Natural killer cell (primary cell): ENCODE measurements at places on chromosomes 6 and 20.

- DNase-seq: no peak
Measured at GRCh38 chr20:63854766-63855362, 6.4 kb upstream of the ABHD16B start.

GRCh38 chr6:150256618-150257272, 112.1 kb upstream of the IYD start:
- DNase-seq: no peak

DNA sequence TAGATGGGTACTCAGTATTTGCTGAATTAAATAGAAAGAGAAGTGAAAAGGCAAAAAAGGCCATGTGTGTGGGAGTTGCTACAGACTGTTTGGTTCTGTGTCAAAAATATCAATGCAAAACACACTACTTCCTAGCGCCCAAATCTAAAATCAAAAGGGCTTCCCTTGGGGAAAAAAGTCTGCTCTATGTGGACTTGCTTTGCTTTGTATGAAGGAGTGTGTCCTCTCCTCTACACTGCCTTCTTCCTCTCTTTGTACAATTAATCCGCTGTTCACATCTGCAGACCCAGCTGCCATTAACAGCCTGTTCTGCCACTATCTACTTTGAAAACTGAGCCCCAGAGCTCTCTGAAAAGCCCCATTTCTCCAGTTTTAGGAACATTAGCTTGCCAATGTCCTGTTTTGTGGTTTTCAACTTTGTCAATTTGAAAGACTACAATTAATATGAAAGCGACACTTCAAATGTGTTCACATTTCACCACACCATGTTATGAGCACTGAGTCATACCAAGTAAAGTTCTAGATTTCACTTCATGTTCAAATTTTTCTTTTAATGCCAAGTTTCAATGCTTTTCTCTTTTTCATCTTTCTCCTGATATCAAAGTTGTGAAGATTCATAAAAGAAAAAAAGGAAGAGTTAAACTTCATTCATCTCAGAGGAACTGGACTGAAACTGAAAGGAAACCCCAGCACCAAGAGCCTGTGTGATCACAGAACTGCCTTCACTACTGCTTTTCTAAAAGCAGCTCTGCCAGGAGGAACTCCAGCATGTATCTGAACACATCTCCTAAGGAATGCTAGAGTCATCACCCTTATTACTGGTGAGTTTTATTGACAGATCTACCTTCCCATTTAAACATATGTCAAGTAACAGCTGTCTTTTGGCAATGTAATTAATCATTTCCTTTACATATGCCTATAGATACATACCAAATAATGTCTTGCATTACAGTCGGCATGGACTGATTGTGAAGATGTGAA, 102.6 kb downstream of the KIF13A start:
- DNase-seq: no peak

DNA sequence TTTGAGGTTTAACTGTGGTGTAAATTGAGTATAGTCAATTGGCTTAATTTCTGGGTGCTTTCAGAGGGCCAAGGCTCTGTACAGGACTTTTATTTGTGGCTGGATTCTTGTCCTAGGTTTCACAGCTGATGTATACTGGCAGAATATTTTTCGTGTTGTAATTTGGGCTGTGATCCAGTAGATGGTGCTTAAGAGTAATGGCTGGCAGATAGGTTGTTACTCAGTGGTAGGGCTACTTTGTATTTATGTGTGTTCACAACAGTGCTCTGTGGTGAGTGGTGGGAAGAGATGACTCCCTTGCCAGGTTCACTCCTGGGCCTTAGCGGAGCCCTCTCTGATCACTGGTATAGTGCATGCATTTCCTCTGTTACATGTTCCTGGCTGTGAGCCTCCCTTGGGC, 34.5 kb upstream of the FERMT1 start:
- no peak for DNase-seq

DNA sequence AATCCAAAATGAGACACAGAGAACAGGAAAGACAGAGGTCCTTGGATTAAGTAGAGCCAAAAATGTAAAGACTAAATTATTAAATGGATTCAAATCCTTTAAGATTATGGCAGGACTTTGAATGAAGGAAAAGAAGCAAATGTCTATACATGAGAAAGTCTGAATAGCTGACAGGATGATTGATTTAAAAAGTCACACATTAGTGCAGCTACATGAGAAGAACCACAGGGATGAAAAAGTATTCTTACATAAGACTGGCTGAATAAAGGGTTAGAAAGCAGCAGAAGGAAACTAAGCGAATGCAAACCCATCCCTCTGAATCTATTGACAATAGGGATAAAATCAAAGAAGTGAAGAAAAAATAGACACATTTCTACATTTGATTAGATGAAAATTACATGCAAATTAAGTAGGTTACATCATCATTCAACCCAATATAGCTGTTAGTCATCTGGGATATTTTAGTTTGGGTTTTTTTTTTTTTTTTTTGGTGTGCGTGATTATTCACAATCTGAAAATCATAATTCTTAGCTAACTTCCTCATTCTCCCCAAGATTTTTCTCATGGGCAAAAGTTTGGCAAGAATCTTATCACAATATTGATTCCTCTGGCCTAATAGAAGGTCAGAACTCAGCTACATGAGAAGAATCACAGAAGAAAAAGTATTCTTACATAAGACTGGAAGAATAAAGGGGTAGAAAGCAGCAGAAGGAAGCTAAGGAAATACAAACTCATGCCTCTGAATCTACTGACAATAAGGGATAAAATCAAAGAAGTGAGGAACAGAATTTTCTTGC, 845.4 kb downstream of the HACE1 start:
- no peak for DNase-seq

GRCh38 chr6:132525866-132526265, 12.2 kb upstream of the TAAR9 start:
- no peak for DNase-seq

DNA sequence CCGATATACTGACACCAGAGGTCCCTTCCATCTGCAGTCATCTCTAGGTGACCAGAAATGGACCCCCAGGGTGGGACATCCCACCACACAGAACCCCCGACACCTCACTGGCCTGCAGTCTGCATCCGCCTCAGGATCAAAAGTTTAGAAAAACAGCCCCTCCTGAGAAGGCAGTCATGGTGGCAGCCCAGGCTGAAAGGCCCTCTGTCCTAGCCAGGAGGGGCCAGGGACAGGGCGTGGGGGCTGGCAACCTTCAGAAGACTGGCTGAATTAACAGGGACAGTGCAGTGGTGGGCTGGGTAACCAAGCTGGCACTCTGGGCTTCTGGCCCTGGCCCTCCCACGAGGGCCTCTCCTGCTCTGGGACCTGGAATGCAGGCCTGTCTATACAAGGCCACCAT, 34.3 kb upstream of the MDFI start:
- no peak for DNase-seq

GRCh38 chr20:62776692-62777527, 19.4 kb upstream of the MRGBP start:
- DNase-seq: no peak

DNA sequence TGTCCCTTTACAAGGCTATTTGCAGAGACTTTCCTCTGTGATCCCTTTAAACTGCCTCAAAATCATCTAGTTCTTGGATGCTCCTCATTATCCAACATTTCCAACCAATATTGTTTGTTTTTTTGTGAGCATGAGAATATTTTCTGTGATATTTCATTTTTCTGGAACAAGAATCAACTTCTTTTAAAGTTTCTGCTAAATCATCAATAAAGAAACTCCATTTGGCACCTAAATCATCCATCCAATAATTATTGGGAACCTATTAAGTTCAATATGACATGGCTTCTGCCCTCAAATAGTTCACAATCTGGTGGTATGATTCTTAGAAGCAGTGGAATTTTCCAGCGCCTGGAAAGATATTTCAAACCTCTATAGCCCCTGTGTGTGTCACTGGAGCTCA, 207.6 kb downstream of the ISM1 start:
- no peak for DNase-seq

DNA sequence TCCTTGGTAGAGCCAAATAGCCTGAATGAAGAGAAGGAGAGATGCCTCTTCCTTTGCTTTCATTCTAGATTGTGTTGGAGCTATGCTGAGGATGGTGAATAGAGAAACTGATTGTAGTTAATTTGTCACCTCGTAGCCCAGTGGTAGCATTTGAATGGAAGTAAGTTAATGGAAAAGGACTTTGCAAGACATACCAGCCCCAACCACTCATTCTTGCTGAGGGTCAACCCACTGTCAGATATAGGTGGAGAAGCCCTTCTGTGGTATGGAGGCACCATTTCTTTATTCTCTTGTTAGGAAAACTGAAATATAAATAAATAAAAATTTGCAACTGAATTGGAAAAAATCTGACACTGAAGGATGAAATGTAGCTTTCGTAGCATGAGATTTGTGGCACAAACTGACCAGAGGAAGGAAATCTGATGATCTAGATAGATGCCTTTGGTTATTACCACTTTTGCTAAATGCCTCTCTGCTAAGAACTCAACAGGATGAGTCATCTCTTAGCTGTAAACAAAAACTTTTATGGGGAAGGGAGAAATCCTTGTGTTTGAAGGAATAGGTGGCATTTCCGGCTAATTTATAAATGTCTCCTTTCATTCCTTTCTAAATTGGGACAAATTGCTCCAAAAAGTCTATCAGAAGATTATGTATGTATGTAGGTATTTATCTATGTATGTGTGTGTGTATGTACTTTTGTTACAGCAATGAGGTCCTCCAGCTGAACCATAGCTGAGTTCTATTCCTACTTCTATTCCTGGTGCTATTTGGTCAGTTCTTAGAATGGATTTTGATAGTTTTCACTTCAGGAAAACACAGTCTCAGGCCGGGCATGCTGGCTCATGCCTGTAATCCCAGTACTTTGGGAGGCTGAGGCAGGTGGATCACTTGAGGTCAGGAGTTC, 76.5 kb upstream of the SUPT3H start:
- DNase-seq: no peak

DNA sequence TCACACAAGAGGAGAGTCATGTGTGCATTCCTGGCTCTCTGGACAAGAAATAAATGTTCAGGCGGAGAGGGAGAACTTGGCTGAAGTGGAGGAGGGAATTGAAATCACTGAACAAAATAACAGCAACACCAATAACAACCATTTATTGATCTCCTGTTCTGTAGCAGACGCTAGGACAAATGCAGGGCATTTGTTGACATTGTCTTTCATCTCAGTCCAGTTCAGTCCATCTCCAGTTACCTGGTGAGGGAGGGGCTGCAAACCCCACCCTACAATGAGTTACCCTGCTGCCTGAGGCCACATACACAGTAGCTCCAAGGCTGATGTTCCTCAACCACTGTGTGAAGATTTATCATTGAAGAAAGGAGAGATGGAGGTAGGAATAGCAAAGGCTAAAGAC, 27.3 kb downstream of the UNC5CL start:
- no peak for DNase-seq

DNA sequence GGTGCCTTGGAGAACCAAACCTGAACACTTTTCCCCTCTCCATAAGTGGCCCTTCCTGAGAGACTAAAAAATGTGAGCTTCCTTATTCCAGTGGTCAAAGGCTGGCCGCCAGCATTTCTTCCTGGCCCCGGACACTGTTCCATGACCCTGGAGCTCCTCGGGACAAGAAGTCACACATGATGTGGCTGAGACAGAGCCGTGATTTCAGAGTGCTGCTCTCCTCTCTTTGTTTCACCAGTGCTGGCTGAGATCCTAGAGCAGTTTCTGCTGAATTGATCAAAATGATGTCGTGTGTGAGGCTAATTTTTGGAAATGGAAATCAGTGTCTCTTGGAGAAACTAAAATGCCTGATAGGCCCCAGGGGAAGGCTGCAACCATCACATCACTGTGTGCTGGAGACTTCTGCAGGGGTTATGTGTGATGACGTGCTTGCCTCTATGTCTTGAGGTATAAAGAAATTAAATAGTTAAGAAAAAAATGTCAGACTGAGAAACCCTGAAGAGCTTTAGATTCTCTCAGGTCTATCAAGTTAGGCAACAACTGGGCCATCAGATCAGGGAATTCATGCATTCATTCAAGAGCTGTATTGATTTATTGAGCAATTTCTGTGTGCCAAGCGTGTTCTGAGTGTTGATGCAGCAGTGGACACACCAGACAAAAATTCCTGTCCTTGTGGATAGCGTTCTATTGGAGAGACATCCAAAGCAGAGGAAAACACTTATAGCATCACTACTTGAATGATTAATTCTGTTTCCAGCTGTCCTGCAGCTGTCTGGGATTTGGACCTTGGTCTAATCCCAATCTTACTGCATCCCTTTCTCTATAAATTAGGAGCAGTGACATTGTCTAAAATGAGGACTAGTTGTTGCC, 72.7 kb upstream of the CCN6 start:
- no peak for DNase-seq

GRCh38 chr6:15356179-15356578, 110.3 kb downstream of the JARID2 start:
- no peak for DNase-seq

DNA sequence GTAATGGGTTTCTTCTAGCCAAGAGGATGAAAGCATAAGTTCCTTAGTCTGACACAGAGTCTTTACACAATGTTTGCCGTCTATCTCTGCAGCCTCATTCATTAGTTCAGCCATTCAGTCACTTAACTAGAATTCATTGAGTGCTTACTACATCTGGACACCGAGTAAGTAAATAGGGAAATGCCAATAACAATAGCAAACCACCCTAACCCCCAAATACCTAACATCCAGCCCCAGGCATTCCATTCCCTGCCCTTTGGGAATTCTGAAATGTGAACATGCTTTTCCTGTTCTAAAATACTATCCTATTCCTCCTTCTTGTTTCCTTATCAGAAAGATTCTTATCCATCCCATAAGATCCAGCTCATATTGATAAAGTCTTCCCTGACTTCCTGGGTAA, 277.6 kb upstream of the RNF217 start:
- no peak for DNase-seq

DNA sequence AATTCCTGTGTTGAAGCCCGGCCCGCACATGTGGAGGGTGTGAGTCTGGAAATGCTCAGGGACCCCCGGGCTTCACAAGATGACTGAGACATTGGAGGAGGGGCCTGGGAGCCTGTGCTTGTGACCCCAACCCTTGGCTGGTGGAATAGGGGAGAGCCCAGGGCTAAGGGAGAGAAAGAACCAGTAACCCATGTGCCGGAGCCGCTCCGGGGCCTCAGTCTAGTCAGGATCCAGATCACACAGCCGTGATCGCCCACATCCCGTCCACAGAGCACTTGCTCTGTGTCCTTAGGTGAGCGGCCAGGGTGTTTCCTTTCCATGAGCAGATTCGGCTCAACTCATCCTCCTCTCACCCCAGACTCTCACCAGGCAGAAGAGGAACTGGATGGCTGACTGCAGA, 152.3 kb upstream of the RPS6KA2 start:
- no peak for DNase-seq

DNA sequence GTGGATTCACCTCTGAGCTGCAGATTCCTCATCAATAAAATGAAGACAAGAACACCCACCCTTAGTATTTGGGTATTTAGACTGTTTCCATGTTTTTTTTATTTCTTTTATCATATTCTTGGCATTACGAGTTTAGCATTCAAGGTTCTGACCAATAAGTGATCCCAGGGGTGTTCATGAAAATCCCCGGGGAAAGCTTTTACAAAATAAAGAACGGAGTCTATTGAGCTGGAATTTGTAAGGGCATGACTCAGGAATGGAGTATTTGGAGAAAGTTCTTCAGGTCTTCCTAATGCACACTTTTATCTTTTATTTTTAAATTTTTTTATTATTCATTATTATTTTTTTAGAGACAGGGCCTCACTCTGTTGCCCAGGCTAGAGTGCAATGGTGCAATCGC, 19.4 kb upstream of the TOX2 start:
- no peak for DNase-seq

- peak; percentile 36 for DNase-seq
Measured at GRCh38 chr20:29497261-29497671, 1760.2 kb upstream of the DEFB115 start.
